ENCODE measurements at places on chromosomes 11 and 22. TPM values are rescaled to one million over a fixed set of nuclear protein-coding genes. Genes with fewer than 3 reads are reported as not detected.

- DNase-seq: no peak
Measured at GRCh38 chr11:132992838-132993631, 539.3 kb downstream of the OPCML start.

SULT4A1 gene
- total RNA-seq: not detected

CECR2 gene
- 0.02 TPM for total RNA-seq

SEC14L3 gene
- not detected for total RNA-seq

DNA sequence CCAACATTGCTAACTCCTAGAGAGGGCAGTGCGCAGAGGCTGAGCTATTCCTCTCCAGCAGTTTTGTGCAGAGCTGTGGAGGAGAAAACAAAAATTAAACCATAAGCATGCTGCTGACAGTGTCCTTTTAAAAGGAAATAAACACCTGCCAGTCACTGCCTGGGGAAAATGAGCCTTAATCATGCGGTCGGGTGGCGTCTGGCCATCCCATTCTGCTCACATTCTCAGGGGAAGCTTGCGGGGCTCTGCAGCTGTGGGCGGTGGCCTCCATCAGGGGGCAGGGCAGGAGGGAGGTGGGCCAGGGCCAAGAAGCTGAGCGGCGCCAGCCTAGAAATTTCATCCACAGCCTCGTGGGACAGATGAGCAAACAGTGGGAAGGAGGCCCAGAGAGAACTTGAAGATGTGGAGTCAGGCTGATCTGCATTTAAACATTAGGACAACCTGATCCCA is 71.0 kb upstream of the TP53I11 start:
- no peak for DNase-seq

DNA sequence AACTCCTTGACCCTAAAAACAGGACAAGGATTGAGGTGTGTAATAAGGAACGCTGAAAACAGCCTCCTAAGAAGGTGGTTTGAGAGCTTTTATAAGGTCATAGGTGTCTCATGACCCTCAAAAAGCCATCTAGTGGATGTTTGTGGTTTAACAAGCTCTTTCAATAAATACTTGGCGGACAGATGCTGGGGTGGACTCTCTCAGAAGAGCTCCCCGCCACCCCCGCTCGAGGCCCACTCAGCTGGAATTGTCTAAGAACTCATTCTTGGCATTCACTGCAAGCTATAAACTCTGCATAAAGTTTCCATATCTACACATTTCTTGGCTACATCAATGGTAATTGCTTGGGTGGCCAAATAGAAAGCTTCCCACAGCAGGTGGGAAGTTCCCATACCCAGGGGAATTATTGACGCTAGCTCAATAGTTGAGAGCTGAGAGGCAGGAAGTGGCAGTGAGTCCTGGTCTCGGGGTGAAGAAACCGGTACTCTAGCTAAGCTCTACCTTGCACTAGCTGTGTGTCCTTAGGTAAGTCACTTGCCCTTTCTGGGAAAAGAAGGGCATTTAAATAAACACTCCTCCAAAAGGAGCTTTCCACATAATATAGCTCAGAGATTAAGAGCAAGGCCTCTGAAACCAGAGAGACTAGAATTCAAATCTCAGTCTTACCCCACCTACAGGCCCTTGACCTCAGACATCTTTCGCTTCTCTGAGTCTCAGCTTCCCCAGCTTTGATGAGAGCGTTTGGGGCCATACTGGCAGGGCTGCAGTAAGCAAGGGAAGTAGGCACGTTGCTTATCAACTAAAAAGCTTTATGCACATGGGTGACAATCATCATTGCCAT is 6.4 kb downstream of the MS4A15 start:
- no peak for DNase-seq

GRCh38 chr22:45980761-45981160 is 3.8 kb upstream of the WNT7B start:
- DNase-seq: no peak

GRCh38 chr11:10139143-10139542 is 154.9 kb downstream of the SBF2 start:
- DNase-seq: no peak

DNA sequence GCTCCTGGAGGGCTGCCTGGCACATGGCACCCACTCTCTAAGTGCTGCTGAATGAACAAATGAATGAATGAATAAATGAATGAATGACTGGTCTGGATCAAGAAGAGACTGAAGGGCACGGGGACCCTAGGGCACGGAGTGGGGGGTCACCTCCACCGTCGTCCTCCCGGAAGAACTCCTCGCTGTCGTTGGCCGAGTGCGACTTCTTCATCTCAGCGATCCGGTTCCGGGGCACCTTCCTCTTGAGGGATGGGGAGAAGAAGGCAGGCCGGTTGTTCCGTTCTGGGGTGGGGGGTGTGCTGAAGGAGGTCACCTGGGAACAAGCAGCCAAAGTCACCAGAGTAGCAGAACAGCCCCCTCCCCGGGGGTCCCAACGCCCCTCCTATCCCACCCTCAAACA is 36.0 kb downstream of the NUP50 start:
- DNase-seq: no peak

DNA sequence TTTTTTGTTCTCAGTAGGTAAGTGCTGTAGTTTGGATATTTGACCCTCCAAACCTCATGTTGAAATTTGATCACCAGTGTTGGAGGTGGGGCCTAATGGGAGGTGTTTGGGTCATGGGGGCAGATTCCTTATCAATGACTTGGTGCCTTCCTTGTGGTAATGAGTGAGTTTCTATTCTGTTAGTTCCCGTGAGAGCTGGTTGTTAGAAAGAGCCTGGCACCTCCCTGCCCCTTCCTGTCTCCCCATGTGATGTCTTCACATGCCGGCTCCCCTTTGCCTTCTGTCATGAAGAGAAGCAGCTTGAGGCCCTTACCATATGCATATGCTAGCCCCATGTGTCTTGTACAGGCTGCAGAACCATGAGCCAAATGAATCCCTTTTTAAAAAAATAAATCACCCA is 138.3 kb downstream of the TMEM135 start:
- no peak for DNase-seq

OR56A1 gene
- total RNA-seq: not detected

DNA sequence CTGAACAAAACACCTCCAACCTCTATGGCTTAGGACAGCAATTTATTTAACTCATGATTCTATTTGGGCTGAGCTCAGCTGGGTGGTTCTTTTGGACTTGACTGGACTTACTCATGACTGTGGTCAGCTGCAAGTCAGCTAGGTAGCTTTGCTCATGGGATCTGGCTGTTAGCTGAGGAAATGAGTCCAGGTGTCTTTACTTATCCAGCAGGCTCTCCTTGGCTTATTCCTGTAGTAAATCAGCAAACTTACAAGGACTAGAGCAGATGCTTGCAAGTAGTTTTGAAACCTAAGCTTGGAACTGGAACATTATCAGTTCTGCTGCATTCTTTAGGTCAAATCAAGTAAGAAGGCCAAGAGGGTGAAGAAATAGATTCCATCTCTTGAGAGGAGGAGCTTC is 8.0 kb upstream of the HIKESHI start:
- DNase-seq: no peak

DNA sequence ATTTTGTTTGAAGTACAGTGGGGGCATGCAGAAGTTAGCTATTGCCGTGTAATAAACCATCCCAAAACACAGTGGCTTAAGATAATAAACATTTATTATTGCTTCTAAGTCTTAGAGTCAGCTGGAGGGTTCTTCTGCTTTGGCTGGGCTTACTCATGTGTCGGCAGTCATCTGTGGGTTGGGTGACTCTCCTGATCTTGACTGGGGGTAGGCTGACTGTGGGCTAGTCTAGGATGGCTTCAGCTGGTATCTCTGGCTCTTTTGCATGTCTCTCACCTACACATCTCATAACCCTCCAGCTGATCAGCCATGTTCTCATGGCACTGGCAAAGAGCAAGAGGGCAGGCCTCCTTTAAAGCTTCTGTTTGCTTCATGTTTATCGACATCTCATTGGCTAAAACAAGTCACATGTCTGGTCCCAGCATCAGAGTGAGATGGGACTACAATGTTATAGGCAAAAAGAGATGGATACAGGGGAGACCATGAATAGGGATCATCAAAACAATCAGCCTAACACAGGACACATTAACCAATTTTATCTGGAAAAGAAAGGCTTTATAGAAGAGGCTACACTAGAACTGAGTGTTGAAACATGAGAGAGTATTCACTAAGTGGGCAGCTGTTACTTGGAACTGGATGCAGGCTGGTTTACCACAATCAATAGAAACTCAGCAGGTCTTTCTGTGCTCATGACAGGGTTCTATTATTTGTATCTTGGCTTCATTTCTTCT is 5.1 kb downstream of the LRRC51 start:
- DNase-seq: no peak

DNA sequence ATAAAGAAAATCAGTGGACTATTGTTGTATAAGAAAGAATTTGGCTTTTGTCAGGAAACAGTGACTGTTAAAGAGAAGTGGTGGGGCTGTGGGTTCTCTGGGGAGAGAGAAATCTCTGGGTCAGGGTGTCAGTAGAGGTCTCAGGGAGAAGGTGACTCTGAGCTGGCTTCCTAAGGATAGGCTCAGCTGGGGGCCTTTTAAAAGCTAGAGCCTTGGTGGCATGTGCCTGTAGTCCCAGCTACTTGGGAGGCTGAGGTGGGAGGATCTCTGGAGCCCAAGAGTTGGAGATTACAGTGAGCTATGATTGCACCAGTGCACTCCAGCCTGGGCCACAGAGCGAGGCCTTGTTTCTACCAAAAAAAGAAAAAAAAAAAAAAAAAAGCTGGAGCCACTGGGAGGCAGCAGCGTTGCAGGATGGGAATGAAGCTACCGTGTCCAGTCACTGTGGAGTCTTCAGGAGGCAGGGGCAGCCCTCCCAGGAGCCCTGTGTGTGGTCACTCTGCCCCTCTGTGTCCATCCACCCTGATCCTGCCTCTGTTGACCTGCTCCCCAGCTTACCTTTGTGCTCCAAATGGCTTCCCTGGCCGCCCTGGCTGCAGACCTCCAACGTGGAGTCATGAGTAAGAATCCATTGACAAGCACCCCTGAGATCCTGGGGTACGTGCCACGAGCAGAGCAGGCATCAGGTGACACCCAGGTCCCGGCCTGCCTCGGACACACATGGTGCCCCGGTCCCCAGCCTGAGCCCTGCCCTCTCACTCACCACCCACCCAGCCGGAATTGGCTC is 5.4 kb upstream of the MIF start:
- no peak for DNase-seq

Measured in activated CD8-positive, alpha-beta memory T cell treated with anti-CD3 and anti-CD28 coated beads, Interleukin-2, amount 10 ng/mL, durations not matched to agents 7 days and 5 days (primary cell).